ENCODE measurements at places on chromosomes 3 and 15.

DNA sequence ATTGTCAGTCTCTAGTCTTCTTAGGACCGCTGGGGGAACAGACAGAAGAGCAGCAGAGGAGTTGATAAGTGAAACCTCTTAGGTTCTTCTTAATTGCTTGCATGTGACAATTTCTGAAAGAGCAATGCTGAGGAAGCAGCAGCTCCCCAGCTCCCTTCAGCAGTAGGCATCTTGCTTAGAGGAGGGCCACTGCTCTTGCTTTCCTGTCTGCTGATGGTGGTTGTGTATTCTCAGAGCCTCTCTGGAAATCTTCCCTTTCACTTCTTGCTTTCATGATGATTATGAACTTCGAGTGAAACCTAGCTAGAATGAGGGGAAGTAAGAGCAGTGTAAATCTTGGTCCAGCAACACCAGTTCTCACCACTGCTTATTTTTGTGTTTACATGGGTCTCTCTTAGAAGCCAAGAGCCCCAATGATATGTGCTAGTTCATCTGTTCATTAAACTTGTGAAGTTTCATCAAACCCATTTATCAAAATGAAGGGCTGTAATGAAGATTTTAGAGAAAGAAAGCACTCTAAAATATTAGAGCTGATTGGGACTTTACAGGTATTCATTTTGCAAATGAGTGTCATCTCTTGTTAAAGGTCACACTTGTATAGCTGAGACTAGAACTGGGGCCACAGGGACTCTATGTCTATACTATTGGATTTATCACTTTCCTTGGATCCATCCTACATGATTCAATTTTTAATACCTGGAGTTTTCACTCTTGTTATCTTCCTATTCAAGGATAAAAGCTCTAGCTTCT, 246.7 kb downstream of the LPP start:
- DNase-seq: no peak

GRCh38 chr3:168070919-168071318, 24.8 kb downstream of the GOLIM4 start:
- peak; percentile 35 for DNase-seq

DNA sequence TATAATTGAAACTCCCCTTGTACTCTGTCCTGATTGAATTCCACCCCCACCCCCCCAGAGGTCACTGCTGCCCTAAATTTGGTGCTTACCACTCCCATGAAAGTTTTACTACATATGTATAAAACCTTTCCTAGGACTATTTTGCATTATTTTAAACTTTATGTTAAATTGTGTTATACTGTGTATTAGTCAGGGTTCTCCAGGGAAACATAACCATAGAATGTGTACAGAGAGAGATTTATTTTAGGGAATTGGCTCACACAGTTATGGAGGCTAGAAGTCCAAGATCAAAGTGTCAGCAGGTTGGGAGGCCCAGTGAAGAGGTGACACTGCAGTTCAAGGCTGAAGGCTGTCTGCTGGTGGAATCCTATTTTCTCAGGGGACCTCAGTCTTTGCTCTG, 29.2 kb downstream of the BFSP2 start:
- no peak for DNase-seq

DNA sequence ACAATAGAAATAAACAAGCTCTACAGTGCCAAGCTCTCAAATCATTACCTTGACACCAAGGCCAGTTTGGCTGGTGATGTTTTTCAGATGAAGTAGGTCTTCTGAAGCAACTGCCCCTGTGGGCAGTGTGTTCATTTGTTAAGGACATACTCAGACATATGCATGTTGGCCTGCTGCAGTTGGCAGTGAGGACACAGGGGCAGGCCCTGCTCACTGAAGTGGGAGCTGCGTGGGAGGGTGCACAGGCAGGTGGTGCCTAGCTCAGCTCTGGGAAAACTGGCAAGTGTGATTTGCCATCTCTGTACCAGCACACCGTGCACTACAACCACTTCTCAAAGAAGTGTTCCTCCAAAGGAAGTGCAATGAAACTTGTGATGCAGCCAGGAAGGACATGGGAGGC, 28.5 kb upstream of the SNRK start:
- DNase-seq: no peak

- peak; percentile 11 for DNase-seq
Measured at GRCh38 chr3:81816473-81817250, 55.2 kb upstream of the GBE1 start.

DNA sequence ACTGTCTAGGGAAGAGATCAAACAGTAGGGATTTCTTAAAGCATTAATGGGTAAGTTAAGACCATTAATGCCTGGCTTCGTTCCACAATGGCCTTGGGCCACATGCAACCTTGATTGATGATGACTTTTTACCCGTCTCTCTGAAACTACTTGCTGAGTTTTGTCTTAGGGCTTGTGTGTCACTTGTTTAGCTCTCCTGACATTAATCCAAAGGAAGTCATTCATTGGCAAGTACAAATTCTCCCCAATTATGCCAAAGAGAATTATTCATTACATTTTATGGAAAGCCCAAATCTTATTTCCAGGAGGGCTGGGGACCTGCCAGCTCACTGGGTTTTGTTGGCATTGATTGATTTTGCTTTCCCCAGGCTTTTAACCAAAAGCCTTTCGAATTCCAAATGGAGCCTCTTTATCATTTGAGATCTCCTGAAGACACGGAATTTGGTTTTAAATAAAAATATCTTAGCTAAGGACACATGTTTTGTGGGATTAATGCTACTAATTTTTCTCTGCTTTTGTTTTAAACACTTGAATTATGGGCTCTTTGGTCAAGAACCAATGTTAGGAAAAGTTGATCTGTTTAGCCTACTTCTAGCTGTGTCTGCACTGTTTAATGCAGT, 40.7 kb downstream of the SERPINI1 start:
- DNase-seq: peak; percentile 28
